Esophagus muscularis mucosa (tissue), 4 donors: ENCODE measurements at places on chromosomes 1 and 21. TPM values are rescaled to one million over a fixed set of nuclear protein-coding genes. Genes with fewer than 3 reads are reported as not detected.

DNA sequence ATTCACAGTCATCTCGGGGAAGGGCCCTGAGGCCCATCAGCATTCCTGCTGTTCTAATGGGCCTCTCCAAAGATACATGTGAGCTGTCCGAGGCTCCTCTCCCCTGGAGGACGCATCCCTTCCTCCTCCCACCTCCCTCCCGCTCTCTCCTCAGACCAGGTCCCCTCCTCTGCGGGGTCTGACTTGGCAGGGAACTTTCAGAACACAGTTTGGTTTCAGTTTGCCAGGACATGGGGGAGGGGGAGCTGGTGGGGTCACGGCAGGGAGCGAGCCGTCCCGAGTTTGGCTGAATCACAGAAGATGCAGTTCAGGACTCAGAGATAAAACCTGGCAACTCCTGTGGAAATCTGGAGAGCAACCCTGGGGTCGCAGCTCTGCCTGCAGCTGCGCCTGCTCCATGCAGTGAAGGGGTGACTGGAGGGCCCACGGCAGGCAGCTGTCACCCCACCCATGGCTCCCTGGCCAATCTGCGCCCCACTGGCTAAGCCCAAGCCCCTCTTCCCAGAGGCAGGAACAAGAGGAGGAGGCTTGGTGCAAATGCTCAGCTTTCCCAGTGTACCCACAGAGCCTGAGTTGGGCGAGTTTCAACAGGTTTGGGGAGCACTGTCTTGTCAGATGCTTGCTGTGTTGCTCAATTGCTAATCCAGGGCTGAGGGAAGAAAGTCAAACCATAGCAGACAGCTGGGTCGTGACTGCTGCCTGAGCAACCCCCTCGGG lies 5.7 kb downstream of the WNT4 start:
- DNase-seq, result no peak

Gene SLC5A9
- not detected for total RNA-seq

GRCh38 chr1:159869173-159869572 lies 6.7 kb upstream of the VSIG8 start:
- DNase-seq, result no peak

Gene TRIM58
- 7.3 TPM for total RNA-seq

Gene ZBTB8B
- total RNA-seq, result 0.06 TPM

GRCh38 chr1:58830291-58830690 lies 46.4 kb upstream of the JUN start:
- no peak for DNase-seq

GRCh38 chr1:200887772-200888348 lies 6.8 kb upstream of the INAVA start:
- DNase-seq, result no peak

- no peak for DNase-seq
Observed at GRCh38 chr1:94012708-94013366, 103.6 kb upstream of the GCLM start.

GRCh38 chr1:198939956-198940355 lies 301.1 kb downstream of the PTPRC start:
- no peak for DNase-seq

Gene DCST1
- not detected for total RNA-seq

Gene APCS
- total RNA-seq, result not detected

Gene VWA5B1
- total RNA-seq, result not detected

DNA sequence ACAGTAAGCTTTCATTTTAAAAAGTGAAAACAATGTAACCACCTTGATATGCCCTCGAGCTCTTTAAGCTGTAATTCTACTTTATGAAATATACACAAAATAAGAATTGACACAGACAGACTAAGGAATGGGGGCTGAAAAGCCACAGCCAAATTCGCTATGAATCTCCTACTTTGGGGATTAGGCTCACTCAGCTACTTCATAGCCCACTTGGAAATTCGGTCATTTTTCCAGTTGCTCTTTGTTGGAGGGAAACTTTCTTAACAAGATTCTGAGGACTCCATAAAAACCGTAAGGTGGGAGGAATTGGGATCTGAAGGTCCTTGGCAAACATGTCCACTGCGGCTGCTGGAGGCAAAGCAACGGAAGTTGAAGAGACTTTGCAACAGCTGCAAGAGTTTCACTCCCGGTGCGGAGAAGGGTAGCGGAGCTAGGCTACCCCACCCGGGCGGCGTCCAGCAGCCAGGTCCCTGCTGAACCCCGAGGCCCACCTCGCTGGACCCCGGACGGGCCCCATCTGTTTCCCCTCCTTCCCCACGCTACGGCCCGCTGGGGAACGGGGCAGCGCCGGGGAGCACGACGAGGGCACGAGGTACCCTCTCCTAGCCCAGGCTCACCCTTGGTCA lies 634 bp downstream of the MYCBP start:
- DNase-seq, result no peak

DNA sequence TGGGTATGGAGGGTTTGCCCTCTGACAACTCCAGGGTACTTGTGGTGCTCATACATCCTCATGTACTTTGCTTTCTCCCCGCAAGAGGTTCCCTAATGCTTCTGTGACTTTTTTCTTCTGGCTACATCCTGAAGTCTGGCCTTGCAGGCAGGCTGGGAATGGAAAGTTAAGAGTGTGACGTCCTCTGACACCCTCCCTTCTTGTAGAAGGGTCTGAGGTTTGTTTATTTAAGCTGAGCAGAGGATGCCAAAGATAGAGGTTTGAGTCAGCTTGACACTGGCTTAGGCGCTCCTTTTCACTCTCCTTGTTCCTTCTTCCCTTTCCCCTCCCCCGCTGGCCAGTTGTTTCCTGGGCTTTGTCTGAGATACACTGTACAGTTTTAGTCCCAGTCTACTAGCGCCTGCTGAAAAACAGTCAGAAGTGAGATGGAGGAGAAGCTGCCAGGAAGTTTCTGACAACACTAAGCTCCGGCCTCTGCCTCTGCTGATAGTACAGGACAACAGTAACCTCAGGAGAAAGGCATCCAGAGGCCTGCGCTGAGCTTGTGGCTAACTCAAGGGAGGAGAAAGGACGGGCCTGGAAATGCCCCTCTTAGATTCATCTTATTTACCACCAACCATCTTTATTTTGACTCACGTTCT lies at the start of gene MACF1:
TSS of gene MACF1 (plus strand) at position 255 of the 641 bp plus-strand sequence. CDS start at position 583, 328 bp downstream.
- peak; percentile 95 for DNase-seq

DNA sequence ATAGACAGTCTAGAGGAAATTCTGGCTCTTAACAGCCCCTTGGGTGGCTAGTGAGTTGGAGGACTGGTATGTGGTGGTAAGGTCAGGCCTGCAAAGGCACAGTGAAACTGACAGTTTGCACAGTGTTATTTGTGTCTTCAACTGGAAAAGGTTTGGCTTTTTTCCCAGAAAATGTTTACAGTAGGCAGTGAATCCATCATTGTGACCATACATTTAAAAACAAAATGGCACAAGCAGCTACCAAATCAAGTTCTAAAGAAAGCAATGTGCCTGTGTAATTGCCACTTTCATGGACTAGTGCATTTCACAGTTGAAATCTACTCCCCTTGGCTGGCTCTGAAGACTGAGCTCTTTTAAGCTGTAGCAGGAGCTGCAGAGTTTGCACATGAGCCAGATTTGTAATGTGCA lies 24.8 kb downstream of the ATPAF1 start:
- no peak for DNase-seq

- DNase-seq, result no peak
Observed at GRCh38 chr1:172460887-172461315, 17.0 kb upstream of the PIGC start.

DNA sequence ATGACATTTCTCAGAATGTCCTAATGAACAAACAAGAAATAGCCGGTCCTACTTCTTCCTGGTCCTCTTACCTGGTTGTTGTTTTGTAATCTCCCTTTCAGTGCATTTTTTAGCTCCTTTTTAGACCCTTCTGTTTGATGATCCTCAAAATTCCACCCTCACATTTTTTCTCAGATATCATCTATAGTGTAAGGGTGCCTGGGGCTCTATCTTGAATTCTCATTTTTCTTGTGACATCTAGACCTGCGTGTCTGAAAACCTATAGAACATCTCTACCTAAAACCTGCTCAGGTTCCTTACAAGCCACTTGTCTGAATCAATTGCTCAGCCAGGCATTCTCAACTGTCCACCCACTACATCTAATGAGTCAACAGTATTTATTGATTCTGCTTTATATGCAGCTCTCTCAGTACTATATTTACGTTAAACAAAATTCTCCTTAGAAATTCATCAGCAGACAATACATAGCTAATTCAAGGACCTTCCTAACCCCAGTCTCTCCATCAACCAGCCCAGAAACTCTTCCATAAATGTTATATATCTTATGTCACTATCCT lies 36.5 kb upstream of the USH2A start:
- no peak for DNase-seq

Gene CYP4B1
- 128 TPM for total RNA-seq

DNA sequence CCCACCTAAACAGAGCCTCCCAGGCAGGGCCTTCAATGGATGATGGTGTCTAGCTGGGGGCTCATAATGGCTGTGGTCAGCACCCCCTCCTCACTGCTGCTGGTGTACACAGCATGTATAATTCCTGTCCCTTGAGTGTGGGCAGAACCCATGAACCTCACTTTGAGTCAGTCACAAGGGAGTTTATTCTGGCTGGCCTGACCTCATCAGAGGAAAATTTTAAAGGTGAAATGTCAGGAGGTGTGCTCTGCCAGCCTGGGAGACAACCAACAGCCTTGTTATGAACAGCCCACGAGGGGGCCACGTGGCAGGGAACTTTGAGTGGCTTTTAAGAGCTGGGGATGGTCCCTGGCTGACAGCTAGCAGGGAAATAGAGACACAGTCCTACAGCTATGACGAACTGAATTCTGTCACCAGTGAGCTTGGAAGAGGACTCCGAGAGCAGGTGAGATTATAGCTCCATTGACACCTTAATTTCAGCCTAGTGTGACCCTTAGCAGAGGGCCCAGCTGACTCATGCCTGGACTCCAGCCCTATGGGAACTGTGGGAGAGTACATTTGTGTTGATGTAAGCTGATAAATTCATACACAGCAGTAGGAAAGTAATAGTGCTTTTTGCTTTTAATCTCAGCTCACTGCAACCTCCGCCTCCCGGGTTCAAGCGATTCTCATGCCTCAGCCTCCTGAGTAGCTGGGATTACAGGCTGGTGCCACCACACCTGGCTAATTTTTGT lies 73.5 kb upstream of the RUNX3 start:
- no peak for DNase-seq

GRCh38 chr21:38861989-38862683 lies 56.4 kb downstream of the ETS2 start:
- DNase-seq, result no peak

- DNase-seq, result no peak
Observed at GRCh38 chr1:6508154-6508815, 16.8 kb upstream of the PLEKHG5 start.

- DNase-seq, result no peak
Observed at GRCh38 chr1:36771660-36772284, 262.5 kb downstream of the GRIK3 start.

GRCh38 chr1:15459771-15460707 lies 3.5 kb downstream of the CELA2A start:
- no peak for DNase-seq

Gene ASTN1
- total RNA-seq, result 1.6 TPM

GRCh38 chr1:107824946-107825345 lies 140.0 kb downstream of the VAV3 start:
- no peak for DNase-seq

Gene PPT1
- 49.7 TPM for total RNA-seq

- no peak for DNase-seq
Observed at GRCh38 chr1:219185486-219186117, 11.9 kb downstream of the LYPLAL1 start.

Gene SPOCD1
- total RNA-seq, result not detected

DNA sequence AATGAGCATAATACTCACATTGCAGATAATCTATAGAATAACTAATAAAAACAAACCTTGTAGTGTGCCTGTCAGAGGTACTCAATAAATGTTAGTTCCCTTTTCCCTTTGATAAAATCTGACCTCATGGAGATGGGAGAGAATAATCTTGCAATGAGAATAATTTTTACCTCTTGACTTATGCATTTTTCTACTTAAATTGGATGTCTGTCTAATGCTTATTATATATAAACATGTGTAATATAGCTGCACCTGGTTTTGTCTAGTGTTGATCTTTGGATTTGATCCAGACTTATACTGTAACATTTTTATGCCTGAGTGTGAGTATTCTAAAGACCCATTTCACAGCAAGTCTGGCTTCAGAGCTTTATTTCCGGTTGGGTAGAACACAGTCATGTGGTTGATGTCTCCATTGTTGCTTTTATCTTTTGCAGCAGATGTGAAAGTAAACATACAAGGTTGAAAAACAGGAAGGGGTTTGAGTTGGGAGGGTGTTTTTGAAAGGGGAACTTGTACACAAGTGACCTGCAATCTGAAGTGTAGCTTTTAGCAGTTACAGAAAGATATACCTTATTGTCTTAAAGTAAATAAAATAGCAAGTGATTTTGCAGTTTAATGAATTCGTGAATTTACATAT lies 12.4 kb downstream of the EPB41 start:
- DNase-seq, result no peak

Gene INSRR
- total RNA-seq, result not detected

DNA sequence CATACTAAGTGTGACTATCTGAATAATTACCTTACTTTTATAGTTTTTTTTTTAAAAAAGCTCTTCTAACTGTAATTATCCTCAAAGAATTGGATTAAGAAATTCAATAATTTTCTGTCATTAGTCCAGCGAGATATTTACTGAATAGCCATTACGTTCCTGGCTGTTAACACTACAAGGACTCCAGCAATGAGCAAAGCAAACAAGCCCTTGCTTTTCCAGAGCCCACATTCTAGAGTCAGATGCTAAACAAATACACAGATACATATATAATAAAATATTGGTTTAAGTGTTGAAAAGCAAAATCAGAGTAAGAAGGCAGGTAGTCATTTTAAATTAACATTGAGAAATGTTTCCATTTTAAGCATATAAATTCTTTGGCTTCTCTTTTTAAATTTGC lies 118.4 kb downstream of the ATF6 start:
- no peak for DNase-seq

DNA sequence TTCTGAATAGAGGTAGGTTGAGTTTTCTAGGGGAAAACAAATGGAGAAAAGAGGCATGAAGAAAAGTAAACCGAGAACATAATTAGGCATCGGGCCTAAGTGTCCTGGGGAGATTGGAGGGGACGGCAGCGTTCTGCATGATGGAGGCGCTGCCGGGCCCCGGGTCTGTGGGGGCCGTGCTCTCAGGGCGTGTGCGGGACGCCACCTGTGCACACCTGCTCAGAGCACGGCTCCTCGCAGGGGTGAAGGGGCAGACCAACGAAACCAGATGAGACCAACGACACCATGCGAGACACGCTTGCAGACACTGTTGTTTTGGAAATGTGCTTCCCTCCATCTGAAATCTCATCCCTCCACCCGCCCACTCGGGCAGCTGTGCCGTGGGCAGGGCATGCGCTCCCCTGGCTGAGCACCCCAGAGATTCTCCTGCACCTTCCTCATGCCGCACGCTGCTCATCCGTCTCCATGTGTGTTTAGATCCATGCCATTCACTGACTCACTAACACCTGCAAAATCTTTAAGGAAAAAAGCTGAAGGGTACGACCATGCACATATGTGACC lies 28.2 kb upstream of the TRAPPC10 start:
- DNase-seq, result no peak

GRCh38 chr21:44443891-44444285 lies 11.4 kb upstream of the LRRC3 start:
- no peak for DNase-seq

Gene FLG2
- total RNA-seq, result not detected

GRCh38 chr1:39141925-39142324 lies 62.6 kb upstream of the MACF1 start:
- DNase-seq, result no peak

- no peak for DNase-seq
Observed at GRCh38 chr1:6809461-6809860, 24.2 kb downstream of the CAMTA1 start.

GRCh38 chr1:997993-998744 lies 1.7 kb downstream of the HES4 start:
- DNase-seq, result no peak
